Mesendoderm (in vitro differentiated cells): ENCODE measurements at places on chromosomes 5 and 9.

DNA sequence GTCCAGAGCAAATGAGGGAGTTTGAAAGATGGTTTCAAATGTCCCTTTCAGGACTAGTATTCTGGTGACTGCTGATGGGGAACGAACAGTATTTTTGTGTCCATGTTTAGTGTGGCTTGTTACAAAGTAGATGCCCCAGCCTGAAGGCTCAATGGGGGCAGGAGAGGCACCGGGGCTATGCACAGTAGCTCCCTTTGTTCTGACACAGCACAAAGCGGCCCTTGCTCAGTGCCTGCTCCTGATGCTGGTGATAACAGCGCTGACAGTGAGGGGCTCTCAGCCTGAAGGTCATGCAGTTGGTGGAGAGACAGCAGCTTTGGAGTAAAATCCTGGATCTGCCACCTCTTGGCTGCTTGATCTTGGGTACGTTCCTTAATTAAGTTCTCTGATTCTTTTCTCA is 188.9 kb downstream of the SLIT3 start:
- H3K4me3 ChIP-seq = no peak overlapping the region
- no peak overlapping the region for H3K27ac ChIP-seq
- no peaks in the 10 kb centered on the region for H3K4me1 ChIP-seq
- no peaks in the 10 kb centered on the region for H3K27me3 ChIP-seq
- DNase-seq = no peak

DNA sequence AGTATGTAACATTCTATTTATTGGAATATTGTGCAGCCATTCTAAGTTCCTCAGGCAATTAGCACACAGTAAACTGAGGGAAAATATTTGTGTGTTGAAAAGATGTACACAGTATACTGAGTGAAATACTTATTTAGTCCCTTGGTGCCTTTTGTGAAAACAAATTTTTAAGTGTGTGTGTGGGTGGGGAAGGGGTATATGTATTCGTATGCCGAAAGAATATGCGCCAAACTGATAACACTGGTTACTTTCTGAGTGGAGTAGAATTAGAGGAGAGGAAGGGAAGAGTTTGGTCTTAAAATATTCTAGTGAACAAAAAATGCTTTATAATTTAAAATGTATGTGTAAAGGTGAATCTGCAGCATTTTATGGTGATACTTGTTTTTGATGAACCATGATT is 3.1 kb downstream of the DCP2 start:
- H3K27me3 ChIP-seq = no peaks in the 10 kb centered on the region
- no peak overlapping the region for H3K27ac ChIP-seq
- DNase-seq = no peak
- H3K4me1 ChIP-seq = peaks cover 9% of the 10 kb centered on the region
- H3K4me3 ChIP-seq = no peak overlapping the region
- H3K36me3 ChIP-seq = no peaks in the 10 kb centered on the region

DNA sequence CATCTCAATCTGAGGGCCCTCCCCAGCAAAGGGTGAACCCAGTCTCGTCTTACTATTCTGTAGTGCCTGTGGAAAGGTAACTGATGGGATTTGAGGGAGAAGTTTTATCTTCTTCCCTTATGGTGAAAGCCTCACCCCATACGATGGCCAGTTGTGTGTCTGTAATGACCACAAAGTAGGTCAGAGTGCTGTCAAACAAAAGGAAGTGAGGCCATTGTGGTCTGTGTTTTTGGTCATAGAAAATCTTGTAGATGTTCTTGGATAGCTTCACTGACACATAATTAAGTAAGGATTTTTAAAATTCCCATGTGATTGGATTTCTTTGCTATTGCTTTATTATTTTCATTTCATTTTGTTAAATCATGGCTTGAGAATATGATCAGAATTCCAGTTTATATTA is 505.1 kb upstream of the KLF4 start:
- H3K4me3 ChIP-seq = no peak overlapping the region
- H3K27ac ChIP-seq = no peak overlapping the region
- H3K4me1 ChIP-seq = no peaks in the 10 kb centered on the region
- DNase-seq = no peak
- H3K27me3 ChIP-seq = no peaks in the 10 kb centered on the region

DNA sequence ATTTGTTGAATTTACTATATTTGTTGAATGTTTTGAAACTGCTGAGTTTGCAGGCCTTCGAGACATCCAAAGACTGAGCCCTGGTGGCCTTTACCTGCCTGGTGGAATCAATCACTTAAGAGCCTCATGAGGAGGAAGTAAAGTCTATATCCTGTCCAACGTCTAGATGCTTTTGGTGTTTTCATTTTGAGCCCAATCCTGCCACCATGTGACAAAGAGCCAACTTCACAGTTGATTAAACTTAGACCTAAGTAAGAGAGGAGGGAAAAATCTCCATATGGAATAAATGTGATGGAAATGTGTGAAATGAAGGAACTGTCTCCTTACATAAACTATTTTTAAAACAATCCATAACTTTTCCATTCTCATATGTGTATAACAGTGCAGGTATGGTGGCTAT is 220.1 kb downstream of the PRR16 start:
- peaks cover 7% of the 10 kb centered on the region for H3K4me1 ChIP-seq
- DNase-seq = no peak
- no peaks in the 10 kb centered on the region for H3K36me3 ChIP-seq
- no peak overlapping the region for H3K27ac ChIP-seq
- no peak overlapping the region for H3K4me3 ChIP-seq

- H3K27me3 ChIP-seq = no peaks in the 10 kb centered on the region
- peaks cover 4% of the 10 kb centered on the region for H3K36me3 ChIP-seq
- peak; percentile 67 for DNase-seq
- H3K4me1 ChIP-seq = no peaks in the 10 kb centered on the region
- H3K4me3 ChIP-seq = peak overlapping the region; percentile 27
- H3K27ac ChIP-seq = no peak overlapping the region
Measured at GRCh38 chr9:127523312-127523851, 72.1 kb downstream of the LRSAM1 start.

DNA sequence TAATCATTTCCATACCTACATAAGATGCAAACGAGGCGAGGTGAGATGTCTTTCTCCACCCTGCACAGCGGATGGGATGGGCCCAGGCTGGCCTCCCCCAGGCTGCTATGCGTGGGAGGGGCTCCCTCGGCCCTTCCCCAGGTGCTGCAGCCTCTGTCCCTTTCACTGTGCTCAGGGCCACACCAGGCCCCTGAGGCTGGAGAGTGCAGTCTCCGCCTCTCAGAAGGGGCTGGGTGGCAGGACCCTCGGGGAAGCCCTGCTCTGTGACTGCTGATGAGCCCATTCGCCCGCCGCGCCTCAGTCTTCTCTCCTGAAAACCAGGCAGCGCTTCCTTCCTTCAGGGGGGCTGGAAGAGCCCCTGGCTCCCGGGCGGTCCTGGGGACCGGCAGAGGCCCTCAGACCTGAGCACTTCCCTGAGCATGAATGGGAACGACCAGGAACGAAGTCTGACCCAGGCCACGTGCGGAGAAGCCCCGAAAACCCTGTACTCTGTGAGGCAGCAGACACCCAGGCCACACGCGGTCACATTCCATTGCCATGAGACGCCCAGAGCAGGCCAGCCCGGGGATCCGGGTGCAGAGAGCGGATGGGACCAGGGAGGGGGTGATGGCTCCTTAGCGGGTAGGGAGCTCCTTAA is 21.9 kb upstream of the NOTCH1 start:
- no peak overlapping the region for H3K4me3 ChIP-seq
- peaks cover 25% of the 10 kb centered on the region for H3K4me1 ChIP-seq
- H3K36me3 ChIP-seq = no peaks in the 10 kb centered on the region
- peak overlapping the region; percentile 74 for H3K27ac ChIP-seq
- H3K27me3 ChIP-seq = no peaks in the 10 kb centered on the region
- peak; percentile 96 for DNase-seq

GRCh38 chr5:72937517-72938061 is 18.3 kb upstream of the FCHO2 start:
- H3K4me3 ChIP-seq = no peak overlapping the region
- no peaks in the 10 kb centered on the region for H3K27me3 ChIP-seq
- no peak overlapping the region for H3K27ac ChIP-seq
- no peaks in the 10 kb centered on the region for H3K36me3 ChIP-seq
- no peak for DNase-seq

- H3K4me3 ChIP-seq = no peak overlapping the region
- H3K27ac ChIP-seq = no peak overlapping the region
- H3K4me1 ChIP-seq = no peaks in the 10 kb centered on the region
Measured at GRCh38 chr9:893843-894420, 52.4 kb downstream of the DMRT1 start.

DNA sequence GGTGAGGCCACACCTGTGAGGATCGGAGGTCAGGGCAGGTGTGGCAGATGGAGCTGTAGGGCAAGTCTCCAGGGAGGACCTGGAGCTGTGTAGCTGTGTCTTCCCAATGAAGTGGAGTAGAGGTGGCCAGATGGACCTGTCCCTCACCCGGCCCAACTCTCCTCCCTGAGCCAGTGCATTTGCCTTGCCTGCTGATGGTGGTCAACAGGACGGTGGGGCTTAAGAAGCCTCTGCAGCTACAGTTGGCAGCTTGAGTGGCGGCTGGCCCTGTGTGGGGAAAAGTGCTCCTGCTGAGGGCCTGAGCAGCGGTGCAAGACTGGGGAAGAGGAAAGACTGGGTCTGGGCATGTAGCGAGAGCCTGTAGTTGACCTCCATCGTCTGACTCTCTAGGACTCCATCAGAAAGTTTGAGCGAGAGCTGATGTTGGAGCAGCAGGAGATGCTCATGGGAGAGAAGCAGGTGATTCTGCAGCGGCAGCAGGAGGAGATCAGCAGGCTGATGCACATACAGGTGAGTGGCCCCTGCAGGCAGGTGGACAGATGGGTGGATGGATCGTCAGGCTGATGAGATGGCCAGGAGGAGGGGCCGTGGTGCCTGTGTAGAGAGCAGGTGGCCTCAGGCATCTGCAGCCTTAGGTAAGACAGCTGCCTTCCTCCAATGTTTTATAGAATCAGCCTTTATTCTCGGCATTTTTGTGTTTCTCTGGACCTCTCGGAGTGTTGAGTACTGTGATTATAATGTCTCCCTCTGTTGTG is 24.9 kb downstream of the PITX1 start:
- no peaks in the 10 kb centered on the region for H3K27me3 ChIP-seq
- no peak overlapping the region for H3K4me3 ChIP-seq
- no peak overlapping the region for H3K27ac ChIP-seq
- no peaks in the 10 kb centered on the region for H3K36me3 ChIP-seq

GRCh38 chr5:107668154-107669095 is 2.3 kb downstream of the EFNA5 start:
- no peak overlapping the region for H3K27ac ChIP-seq
- peak; percentile 64 for DNase-seq
- H3K4me1 ChIP-seq = no peaks in the 10 kb centered on the region
- no peaks in the 10 kb centered on the region for H3K27me3 ChIP-seq
- peak overlapping the region; percentile 63 for H3K4me3 ChIP-seq

- H3K4me3 ChIP-seq = no peak overlapping the region
- no peak overlapping the region for H3K27ac ChIP-seq
- no peaks in the 10 kb centered on the region for H3K36me3 ChIP-seq
- H3K4me1 ChIP-seq = no peaks in the 10 kb centered on the region
- DNase-seq = no peak
Measured at GRCh38 chr5:176608142-176608705, 1.7 kb downstream of the GPRIN1 start.

DNA sequence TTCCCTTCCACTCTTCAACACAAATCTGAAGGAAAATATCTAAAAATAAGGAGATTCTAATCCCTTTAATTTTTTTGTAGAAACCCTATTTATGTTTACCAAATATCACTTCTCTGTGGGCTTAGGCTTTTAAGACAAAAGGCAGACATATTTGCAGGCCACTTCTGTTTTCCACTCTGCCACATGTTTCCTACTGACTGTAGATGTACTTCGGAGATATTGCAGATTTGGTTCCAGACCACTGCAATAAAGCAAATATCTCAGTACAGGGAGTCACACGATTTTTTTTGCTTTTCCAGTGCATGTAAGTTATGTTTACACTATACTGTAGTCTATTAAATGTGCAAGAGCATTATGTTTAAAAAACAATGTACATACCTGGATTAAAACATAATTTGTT is 219.0 kb downstream of the SREK1 start:
- no peak for DNase-seq
- no peaks in the 10 kb centered on the region for H3K4me1 ChIP-seq
- no peak overlapping the region for H3K4me3 ChIP-seq
- H3K27ac ChIP-seq = no peak overlapping the region

DNA sequence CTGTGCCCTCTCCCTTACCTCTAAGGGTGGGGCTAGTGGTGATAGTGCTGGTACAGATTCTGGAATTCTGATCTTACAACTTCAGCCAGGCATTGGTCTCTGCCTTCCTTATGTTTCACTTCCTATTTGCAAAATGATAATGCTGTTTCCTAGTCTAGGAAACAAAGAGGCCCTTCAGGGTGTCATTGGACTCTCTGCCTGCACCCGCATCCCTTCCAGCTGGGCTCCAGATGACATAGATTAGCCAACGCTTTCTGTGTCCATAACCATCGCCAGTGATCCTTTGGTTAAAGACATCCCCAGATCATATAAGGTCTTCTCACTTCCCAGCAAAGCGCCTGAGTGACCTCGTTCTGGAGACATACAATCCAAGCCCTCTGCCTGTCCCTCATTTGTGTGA is 180.7 kb downstream of the ERCC6L2 start:
- H3K27ac ChIP-seq = no peak overlapping the region

DNA sequence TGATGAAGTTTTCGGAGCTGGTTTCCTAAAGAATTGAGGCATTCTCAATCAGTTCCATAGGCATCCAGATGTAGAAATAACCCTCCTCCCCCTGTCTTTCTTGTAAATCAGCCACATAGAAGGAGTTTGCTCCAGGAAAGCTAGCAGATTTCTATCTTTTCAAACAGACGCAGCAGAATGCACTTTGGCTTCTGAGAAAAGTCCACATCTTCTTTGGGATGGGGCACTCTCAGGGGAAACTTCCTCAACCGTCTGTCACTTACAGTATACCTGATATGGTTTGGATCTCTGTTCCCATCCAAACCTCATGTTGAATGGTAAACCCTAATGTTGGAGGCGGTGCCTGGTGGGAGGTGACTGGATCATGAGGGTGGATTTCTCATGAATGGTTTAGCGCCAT is 94.1 kb downstream of the SNCAIP start:
- H3K4me3 ChIP-seq = no peak overlapping the region
- H3K4me1 ChIP-seq = no peaks in the 10 kb centered on the region
- no peak for DNase-seq
- H3K27me3 ChIP-seq = no peaks in the 10 kb centered on the region
- no peaks in the 10 kb centered on the region for H3K36me3 ChIP-seq

GRCh38 chr9:12816656-12817101 is 41.9 kb downstream of the LURAP1L start:
- no peak overlapping the region for H3K4me3 ChIP-seq
- H3K27ac ChIP-seq = no peak overlapping the region
- H3K4me1 ChIP-seq = no peaks in the 10 kb centered on the region

DNA sequence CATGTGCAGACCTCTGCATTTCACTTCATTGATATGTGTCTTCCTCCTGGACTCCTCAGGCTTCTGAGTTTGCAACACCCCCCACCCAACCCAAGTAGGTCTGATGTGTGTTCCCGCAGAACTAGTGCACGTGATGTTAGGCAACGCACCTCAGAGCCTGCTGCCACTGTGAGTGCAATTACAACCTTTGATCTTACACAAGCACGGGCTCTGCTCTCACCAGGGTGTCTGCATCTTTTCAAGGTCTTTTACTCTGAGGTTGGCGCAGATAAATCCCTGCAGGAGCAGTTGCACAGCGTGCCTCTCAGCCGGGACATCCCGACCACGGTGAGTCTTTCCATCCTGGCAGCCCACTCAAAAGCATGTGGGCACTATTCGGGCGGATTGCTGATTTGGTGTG is 80.1 kb downstream of the EGFLAM start:
- DNase-seq = no peak
- no peak overlapping the region for H3K27ac ChIP-seq
- H3K4me1 ChIP-seq = peaks cover 7% of the 10 kb centered on the region
- no peaks in the 10 kb centered on the region for H3K27me3 ChIP-seq
- H3K36me3 ChIP-seq = peaks cover 7% of the 10 kb centered on the region
- H3K4me3 ChIP-seq = peak overlapping the region; percentile 28
